NCI-H510A (cell line): ENCODE measurements at places on chromosomes 7 and 10.

DNA sequence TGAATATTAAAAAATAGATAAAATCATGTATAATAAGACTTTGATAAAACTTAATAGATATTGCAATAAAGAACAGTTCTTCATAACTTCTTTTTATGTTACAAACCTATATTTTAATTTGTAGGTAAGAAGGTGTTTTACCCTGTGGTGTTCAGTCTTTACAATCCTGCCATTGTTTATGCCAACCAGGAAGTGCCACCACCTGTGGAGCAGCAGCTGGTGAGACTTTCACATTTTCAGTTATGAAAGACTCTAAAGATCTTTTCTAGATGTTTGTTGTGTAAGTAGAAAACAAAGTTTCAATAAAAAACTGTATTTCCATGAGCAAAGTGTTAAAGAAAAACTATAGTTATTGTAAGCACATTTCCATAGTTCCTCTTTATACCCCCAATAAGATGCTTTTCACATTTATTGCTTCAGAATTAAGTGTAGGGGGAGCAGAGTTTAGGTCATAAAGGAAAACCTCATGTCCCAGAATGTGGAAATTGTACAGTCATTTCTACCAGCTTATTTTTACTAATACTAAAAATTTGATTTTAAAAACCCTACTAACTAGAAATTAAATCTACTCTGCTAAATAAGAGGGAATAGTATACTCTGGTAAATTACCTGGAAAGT, 28.7 kb downstream of the CSGALNACT2 start:
- no peak for DNase-seq

GRCh38 chr7:27082171-27082570, 13.6 kb downstream of the HOXA1 start:
- DNase-seq: no peak

- DNase-seq: no peak
Observed at GRCh38 chr7:17094963-17095574, 203.4 kb upstream of the AHR start.

GRCh38 chr10:66748217-66748616, 177.6 kb upstream of the LRRTM3 start:
- no peak for DNase-seq

DNA sequence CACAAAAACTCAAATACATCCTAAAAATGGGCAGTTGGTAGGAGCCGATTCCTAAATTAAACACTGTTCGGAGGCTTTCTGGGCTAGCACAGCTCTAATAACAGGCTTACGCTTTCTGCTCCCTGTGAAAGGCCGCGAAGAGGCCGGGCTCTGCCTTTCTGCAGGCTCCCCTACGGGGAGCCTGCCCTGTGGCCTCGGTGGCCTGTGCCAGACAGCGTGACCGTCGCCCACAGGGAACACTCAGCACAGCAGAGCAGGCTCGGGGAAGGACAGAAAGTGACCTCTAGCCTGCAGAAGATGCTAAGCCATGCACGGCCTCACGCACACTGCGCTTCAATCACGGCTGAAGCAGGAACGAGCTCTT, 64.2 kb downstream of the DIP2C start:
- DNase-seq: no peak
